Fibroblast of skin of scalp (primary cell): ENCODE measurements at places on chromosomes 3 and 15.

DNA sequence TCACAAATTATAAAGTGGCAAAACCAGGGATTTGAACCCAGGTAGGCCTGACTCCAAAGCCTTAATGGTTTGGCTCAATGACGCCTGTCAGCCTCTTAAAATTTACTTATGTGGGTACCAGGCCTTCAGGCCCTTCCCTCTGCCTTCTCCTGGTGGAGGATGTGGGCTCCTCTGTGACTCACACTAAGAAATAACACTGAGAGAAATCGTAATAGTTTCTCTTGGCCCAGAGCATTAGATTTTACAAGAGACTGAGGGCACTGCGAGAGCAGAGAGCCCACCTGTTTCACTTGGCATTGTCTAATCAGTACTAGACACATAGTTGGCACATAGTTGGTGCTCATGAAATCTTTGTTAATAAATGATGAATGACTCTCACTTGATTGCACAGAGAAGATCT, 505.2 kb downstream of the SHQ1 start:
- peak; percentile 50 for DNase-seq

- no peak for DNase-seq
These were observed 12.9 kb upstream of the PARL start for GRCh38 chr3:183897606-183898005.

DNA sequence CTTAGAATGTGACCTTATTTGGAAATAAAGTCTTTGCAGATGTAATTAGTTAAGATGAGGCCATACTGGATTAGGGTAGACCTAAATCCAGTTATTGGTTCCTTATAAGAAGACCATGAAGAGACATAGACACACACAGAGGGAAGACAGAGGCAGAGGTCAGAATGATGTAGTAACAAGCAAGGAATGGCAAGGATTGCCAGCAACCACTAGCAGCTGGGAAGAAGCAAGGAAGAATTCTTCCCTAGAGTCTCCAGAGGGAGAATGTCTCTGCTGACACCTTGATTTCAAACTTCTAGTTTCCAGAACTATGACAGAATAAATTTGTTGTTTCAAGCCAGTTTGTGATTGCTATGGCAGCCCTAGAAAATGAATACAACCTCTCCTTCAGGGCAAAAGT, 116.7 kb downstream of the WDR76 start:
- DNase-seq, result peak; percentile 49

DNA sequence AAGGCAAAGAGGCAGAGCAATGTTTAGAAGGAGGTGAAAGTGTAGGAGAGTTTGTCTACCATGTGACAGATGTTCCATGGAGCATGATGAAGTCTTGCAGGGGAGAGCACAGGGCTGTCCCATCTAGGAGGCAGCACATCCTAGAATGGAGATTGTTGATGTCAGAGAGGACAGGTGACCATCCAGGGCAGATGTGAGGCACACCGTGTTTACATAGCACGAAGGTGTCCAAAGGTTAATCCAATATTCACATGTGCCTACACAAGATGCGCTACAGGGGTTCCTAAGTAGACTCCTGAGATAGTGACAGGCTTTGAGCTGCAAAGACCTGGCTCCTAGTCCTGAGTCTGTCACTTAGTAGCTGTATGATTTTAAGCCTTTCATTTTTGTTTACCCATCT, 219.3 kb upstream of the SLCO3A1 start:
- no peak for DNase-seq

DNA sequence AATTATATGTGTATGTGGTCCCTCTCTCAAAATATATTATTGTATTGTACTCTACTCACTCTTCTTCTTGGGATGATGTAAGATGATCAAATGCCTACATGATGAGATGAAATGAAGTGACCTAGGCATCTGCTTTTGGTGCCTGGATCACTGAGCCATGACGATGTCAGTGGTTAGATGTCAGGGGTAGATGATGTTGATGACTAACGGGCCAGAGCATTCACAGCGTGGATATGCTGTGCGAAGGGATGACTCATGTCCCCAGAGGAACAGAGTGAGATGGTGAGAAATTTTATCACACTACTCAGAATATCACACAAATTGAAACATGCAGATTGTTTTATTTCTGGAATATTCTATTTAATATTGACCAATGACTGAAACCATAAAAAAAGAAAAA, 233.9 kb upstream of the CADM2 start:
- DNase-seq, result peak; percentile 91

DNA sequence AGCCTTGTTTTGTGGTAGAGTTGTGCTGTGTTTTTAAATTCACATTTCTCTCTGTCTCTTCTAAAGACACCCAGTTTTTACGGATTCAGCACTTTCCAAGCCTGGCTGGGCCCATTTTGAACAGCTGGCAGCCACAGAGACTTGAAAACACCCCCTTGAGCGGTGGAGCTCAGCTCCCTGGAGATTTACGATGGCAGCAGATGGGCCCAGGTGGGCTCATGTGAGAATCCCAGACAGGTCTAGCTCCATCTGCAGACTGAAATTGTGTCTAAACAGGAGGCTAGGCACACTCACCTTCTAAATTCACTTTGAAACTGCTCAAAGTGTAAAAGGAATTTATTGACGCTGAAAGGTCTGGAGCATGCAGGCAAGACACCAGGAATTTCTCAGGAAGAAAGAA, 232.0 kb upstream of the HES1 start:
- no peak for DNase-seq

DNA sequence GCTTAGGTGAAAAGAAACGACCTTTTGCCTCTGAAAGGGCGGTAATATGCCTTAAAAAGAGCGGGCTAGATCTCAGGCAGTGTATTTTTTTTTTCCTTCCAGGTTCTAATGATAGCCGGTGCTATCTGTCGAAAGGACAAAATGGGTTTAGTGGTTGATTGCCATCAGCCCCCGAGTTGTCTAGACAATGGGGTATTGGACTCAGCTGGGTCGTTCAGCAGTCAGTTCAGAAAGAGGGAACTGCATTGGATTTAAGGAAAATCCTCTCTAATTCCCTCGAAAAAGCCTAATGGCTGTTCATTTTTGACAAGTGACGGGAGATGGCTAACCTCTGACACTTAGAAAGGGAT, 728 bp downstream of the EIF2B5 start:
- DNase-seq, result no peak

DNA sequence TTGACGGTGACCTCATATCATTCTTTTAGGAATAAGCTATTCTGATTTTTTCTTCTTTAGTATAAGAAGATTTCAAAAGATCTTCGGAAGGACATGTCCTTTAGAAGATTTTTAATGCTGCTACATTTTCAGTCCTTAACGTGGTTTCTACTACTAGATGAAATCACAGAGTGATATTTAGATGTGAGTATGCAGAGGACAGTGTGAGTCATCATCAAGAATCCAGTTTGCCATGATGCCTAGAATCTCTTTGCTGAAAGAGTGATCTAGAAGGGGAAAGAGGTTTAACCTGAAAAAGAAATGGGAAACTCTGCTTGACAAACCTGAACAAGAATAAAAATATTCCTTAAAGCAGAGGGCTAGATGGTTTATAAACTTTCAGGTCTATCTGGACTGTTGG, 43.2 kb downstream of the SLC7A14 start:
- DNase-seq, result peak; percentile 29

DNA sequence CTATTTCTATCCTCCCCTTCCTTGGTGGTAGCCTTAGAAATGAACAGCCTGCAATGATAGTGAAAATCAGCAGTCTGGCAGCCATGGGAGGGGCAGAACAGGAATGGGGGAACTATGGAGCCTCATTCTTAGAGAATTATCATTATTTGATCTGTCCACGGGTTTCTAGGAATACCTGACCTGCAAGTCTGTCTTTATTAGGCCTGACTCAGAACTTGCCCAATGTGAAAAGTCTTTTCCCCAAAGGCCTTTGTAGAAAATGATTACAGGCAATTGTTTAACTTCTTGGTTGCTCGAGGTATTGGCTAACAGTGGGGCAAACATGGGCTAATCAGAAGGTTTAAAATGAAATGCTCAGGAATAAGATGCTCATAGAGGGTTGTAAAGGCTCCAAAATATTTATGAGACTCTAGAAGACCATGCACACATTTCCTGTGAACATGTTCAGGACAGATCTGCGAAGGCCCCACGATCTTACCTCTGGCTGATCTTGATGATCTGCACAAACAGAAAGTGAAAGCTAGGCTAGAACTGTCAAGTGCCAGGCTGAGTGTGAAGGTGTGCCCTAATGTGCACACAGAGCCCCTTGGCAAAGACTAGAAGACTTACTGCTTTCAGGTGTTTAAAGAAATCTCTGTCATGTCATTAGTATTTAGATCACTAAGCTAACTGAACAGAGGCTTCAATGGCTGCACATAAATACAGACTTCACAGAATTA, 39.6 kb upstream of the LAMP3 start:
- no peak for DNase-seq

GRCh38 chr3:13139471-13140065, 66.3 kb upstream of the IQSEC1 start:
- no peak for DNase-seq

DNA sequence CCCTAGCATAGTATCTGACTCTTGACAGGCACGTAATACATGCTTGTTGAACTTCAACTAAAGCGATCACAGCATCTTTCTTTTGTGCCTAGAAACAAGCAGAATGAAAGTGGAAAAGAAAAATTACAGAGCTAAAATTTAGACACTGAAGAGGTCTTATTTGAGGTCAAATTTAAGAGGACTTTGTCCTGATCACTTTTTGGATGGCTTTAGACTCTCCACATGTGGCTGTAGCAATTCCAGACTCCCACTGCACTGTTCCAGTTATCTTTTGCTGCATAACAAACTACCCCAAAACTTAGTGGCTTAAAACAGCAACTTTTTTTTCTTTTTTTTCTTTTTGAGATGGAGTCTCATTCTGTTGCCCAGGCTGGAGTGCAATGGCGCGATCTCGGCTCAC, 23.5 kb downstream of the DPH3 start:
- no peak for DNase-seq

DNA sequence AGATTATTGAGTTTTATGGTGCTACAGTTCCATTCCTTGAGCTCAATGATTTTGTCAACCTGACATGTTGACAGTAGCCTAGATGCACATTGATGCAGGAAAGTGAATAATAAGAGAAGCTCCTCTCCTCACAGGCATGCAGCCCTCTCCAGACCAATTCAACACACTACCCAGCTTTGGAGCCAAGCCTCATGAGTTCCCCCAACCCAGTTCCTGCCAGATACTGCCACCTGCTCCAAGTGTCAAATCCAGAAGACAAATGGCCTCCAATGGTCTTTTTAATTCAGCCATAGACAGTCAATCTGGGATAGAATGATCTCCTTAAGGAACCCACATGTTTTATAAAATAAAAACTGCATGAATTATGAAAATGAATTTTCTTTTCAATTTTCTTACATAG, 83.7 kb upstream of the ARHGEF3 start:
- no peak for DNase-seq

DNA sequence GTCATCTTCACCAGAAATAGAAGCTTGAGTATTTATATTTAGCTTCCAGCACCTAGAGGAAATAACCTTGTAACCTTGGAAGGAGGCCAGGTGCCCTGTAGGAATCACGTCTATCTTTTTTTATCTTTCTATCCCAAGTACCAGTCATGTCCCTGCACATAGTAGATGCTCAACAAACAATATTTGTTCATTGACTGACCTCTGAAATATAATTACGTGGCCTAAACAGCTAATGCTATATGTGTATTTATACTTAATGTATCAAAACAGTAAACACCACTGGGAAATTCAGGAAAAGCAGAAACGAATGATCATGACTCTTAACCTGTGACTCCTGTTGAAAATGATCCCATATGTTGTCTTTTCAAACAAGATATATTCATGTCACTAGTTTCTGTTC, 97.9 kb upstream of the ADAMTSL3 start:
- DNase-seq, result no peak

DNA sequence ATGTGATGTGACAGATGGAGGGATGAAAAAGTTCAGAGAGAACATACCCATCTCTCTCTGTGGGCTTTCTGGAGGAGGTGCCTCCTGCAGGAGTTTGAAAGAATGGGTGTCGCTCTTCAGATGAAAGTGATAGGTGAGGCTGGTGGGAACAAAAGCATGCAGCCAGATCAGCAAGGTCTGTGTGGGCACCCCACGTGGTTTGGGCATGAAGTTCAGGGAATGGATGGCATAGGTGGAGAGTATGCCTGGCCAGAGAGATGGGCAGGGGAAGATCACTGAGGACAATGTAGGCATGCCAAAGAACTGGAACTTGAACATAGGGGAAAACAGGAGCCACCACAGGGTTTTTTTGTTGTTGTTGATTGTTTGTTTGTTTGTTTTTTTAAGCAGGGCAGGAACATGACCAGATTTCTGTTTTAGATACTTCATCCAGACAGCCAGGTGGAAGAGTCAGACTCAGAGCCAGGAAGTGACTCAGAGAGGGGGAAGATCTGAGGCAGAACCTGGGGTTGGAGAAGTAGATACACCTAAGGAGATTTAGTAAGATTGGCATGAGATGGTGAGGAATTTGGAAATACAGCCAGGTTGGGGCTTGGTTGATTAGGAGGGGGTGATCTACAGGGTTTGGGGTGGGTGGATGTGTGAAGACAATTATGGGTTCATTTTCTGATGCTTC, 64.8 kb upstream of the CLSTN2 start:
- no peak for DNase-seq

GRCh38 chr3:178260887-178261565, 275.2 kb upstream of the KCNMB2 start:
- DNase-seq, result no peak

DNA sequence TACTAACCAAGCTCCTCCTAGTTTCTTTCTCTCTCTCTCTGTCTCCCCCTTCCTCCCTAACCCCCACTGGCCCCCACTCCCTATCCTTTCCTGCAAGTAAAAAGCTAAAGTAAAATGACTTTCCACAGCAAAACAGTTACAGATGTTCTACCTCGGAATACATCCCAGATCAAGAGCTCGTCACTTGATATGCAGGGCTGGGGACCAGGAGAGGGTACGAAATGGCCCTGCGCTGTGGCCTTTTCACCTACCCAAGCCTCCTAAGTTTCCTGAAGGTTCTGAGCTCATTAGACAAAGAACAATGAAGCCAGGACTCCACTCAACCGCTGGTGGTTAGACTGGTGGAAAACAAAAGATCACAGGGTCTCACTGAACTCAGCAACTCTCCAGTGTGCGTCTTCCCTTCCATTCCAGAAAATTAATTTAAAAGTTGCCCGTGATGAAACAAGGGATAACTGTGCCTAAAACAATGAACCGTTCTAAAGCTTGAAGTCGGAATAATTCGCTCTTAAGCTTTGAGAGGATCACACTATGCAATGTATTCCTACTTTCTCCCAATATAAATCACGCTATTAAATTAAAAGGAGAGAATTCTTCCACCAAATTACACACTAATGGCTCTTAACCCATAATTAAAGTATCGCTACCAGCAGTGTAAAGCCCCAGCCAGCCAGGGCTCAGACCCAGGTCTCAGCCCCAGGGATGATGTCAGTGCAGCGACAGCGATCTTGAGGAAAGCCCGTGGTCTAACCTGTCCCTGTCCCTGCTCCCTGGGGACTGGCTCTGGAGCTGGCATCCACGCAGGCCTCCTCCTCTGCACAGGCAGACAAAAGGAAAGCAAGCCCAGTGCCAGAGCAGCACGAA, 5.0 kb downstream of the VGLL4 start:
- DNase-seq, result peak; percentile 28

- DNase-seq, result no peak
These were observed 951.5 kb upstream of the CFAP20DC start for GRCh38 chr3:60001369-60001768.

GRCh38 chr3:87206070-87206469, 21.0 kb upstream of the CHMP2B start:
- peak; percentile 79 for DNase-seq

GRCh38 chr3:165899066-165899465, 61.8 kb upstream of the BCHE start:
- DNase-seq, result no peak

GRCh38 chr15:71104636-71105035, 10.6 kb upstream of the THSD4 start:
- no peak for DNase-seq

GRCh38 chr3:111610612-111611054, 15.5 kb upstream of the ZBED2 start:
- DNase-seq, result no peak

- DNase-seq, result no peak
These were observed 2.2 kb downstream of the INAFM2 start for GRCh38 chr15:40325700-40326099.
